ENCODE measurements at places on chromosomes 5 and 9.

DNA sequence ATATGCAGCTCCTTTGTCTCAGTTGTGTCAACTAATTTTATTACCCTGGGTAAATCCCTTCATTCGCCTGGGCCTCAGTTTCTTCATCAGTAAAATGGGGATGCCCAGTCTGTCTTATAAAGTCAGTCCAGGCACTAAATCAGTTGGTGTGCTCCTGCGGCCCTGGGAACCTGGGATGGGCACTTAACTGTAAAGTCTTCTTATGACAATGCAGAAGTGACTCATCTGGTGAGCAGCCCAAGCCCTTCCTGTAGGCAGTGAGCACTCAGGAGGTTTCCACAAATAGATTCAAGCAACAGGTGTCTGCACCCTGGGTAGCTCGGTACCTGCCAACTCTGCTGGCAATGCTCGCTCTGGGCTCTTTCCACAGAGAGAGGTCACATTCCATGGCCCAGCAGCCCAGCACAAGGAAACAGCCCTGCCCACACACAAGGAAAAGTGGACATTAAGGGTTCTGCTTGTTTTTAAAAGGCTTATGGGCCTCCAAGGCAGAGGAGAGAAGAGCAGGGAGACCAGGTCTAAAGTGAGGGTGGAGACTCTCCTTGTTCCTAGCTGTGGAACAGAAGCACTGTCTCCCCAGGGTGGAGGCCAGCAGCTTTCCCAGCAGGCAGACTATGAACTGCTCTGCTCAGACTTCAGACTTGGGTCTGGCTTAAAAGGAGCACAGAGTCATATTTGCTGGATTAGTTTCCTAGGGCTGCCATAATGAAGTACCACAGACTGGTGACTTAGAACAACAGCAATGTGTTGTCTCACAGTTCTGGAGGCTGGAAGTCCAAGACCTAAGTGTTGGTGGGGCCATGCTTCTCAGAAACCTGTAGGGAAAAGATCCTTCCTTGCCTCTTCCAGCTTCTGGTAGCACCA, 89.7 kb upstream of the ADRA1B start:
- DNase-seq, result peak; percentile 65

DNA sequence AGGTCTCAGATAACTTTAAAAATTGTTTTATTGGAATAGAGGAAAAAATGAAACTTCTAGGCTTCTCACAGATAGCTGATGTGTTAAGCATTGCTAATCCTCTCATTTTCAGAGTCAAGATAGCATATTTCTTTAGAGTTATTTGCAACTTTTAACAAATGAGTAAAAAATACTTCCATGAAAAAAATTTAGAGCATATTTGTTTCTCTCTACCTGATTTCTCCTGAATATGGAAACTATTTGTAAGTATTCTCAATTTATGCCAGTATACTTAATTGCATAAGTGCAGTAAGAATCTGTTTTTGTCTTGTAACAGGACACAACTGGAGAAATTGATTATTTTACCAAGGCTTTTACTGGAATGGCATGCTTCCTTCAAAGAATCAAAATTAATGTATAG, 3.6 kb upstream of the TRIM32 start:
- DNase-seq, result no peak

GRCh38 chr5:135376961-135377624, 21.9 kb downstream of the MACROH2A1 start:
- DNase-seq, result no peak

DNA sequence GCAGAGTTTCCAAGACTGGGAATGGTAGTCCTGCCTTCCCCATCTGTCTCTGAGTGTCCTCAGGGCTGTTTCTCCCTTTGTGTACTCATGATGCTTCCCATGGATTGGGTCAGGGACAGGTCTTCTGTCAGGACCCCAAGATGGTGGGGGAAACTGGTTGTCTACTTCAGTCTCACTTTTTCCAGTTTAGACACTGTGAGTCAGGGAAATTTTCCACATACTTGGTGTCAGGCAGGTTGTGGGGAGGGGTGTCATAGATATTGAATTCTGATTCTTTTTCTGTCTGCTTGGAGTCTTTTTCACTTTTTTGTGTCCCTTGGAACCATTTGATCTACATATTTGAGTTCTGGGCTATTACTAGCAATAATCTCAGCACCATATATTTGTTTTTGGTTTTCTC, 10.3 kb downstream of the POLK start:
- DNase-seq, result no peak

- DNase-seq, result no peak
These were observed 216.1 kb downstream of the FSTL4 start for GRCh38 chr5:133396187-133396741.

GRCh38 chr9:8815931-8816330, 1016.4 kb upstream of the DMAC1 start:
- DNase-seq, result no peak

GRCh38 chr9:136364942-136365774, 1.6 kb upstream of the DNLZ start:
- no peak for DNase-seq

DNA sequence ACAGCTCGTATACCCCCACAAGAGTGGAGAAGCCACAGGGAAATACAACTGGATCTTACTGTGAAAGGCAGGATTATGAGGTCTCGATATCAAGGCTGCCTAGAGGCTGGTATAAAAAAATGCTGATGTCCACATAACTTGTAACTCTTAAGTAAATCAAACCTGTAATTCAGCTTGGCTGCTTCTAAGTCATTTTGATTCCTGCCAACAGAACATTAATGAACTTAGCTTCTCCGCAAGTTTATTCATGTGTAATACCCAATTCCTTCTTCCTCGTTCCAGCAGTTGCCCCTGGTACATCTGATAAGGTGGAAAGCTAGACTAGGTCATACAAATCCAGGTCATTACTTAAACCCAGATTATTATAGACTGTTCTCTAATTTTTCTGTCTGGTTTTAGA, 16.4 kb upstream of the SMIM15 start:
- DNase-seq, result no peak

- no peak for DNase-seq
These were observed 132.0 kb downstream of the MLLT3 start for GRCh38 chr9:20490246-20490834.

DNA sequence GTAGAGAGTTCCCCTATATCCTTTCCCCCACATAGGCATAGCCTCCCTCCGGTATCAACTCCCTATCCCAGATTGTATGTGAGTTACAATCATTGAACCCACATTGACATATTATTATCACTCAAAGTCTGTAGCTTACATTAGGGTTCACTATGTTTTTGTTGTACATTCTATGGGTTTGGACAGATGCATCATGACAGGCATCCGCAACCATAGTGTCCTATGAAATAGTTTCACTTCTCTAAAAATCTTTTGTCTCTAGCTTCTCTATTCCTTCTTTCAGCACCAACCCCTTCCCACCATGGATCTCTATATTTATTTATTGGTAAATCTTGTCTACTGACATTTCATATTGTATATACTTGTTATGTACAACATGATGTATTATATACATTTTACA, 31.6 kb downstream of the TAF11L14 start:
- no peak for DNase-seq

GRCh38 chr9:114411452-114411851, 23.7 kb upstream of the AKNA start:
- no peak for DNase-seq

GRCh38 chr9:18623221-18624079, 149.5 kb downstream of the ADAMTSL1 start:
- DNase-seq, result no peak

DNA sequence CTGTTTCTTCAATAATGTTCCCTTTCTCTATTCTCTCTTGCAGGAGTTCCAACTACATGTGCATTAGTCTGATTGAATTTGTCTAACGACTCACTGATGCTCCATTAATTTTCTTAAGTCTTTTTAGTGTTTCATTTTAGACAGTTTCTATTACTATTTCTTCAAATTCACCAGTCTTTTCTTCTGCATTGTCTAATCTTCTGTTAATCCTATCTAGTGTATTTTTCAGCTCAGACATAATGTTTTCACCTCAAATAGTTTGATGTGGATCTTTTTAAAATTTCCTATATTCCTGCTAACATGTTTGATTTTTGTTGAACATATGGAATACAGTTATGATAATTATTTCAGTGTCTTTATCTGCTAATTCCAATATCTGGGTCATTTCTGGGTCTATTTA, 21.7 kb upstream of the BICD2 start:
- no peak for DNase-seq

GRCh38 chr5:120790339-120790738, 326.2 kb downstream of the PRR16 start:
- no peak for DNase-seq

GRCh38 chr9:20495098-20495497, 127.2 kb downstream of the MLLT3 start:
- no peak for DNase-seq

GRCh38 chr9:37486616-37487548, 1.1 kb downstream of the POLR1E start:
- peak; percentile 91 for DNase-seq

DNA sequence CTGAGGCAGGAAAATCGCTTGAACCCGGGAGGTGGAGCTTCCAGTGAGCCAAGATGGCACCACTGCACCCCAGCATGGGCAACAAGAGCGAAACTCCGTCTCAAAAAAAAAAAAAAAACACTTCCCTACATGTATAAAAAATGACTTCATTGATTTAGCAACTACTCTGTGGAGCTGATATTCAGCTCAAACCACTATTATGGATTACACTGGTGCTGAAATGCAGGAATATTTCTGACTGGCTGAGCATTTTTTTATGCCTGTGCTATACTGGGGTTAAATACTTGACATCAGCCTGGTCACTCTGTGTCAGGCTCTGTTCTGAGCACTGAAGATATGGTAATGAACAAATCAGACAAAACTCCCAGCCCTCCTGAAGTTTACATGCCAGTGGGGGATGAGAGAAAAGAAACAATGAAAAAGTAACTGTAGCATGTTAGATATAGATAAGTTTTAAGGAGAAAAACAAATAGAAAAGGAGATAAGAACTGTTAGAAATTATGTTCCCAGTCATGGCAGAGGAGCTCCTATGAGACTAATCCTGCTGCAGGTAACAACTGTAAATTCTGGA, 22.6 kb upstream of the TTC39B start:
- DNase-seq, result no peak

Measured in non-pigmented ciliary epithelial cell (primary cell).